ENCODE measurements at places on chromosomes 4 and X.

DNA sequence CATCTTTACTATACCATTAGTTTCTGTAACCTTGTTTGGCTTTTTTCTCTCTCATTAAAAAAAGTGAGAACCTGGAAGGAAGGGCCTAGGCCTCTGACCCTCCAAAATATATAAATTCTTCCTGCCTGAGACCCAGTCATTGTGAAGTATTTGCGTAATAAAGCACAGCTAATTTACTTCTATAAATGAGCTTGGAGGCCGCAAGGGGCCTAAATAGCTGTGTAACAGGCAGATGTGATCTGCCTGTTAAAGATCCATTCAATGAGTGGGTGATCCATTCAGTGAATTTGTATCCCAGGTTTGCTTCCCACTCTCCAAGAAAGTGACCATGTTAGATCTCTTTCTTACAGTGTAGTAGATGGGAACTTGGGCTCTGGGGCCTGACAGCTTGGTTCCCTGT is 595 bp upstream of the PYURF start:
- DNase-seq, result no peak

GRCh38 chr4:15779809-15780208 is 1.7 kb downstream of the CD38 start:
- no peak for DNase-seq

GRCh38 chr4:153318696-153319320 is 25.7 kb upstream of the MND1 start:
- DNase-seq, result peak; percentile 33

GRCh38 chr4:33751050-33751449 is 2493.3 kb downstream of the ARAP2 start:
- DNase-seq, result no peak

DNA sequence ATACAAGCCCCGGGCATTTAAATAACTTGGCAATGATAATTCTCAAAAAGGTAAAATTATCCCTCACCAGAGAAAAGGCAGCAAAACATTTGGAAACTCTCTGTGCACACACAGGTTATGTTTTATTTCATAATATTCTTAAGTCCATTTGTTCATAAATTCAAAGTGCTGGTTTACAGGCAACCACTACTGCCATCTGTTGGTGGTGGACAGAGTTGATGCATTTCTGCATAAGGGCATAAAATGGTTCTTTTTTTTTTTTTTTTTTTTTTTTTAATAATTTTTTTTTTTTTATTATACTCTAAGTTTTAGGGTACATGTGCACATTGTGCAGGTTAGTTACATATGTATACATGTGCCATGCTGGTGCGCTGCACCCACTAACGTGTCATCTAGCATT is 31.5 kb upstream of the IL21 start:
- DNase-seq, result peak; percentile 12

DNA sequence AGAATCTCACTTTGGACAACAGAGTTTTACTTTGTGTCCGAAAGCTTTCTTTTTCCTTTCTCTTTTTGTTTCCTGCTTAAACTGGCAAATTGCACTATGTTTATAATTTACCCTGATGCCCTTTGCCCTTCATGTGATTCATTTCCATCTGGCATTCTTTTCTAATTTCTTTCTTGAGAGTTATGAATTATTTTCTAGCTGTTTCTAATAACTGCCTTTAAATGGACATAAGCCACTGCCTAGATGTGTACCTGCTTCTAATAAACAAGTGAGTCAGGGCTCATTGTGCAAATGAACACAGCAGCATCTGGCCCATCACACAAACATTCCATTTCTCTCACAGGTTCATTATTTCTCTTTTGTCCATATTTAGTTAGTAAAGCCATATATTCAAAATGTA is 242.3 kb upstream of the GPRIN3 start:
- DNase-seq, result no peak

DNA sequence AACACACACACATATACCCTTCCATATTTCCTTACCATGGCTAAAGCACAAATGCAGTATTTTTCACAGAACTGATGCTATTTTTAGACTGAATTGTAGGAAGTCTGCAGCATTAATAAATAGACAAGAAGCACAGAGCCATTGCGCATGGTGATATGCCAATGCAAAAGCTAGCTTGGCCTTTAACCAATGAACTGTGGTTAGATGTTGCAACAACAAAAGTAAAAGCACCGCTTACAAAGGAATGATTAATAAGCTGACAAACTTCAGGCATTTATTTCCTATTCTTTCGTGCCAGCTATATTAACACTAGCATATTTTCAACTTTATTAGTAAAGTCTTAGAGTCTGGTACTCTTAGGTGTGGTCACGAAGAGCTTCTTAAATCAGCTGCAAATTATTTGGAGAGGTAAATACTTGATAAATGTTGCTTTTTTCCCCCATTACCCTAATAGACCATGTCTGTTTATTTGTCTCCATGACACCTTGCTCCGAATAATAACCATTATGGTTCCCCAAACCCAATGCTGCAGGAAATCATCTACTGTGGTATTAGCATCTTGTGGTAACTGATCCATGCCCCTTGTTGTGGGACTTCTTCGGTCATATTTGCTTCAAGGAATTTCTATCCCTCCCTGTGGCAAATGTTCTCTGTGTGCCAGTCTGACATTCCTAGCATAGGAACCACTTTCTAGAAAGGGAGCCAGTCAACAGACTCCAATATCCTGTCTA is 306.1 kb upstream of the TAPT1 start:
- DNase-seq, result no peak

GRCh38 chrX:119190091-119190681 is 45.9 kb upstream of the PGRMC1 start:
- DNase-seq, result no peak

DNA sequence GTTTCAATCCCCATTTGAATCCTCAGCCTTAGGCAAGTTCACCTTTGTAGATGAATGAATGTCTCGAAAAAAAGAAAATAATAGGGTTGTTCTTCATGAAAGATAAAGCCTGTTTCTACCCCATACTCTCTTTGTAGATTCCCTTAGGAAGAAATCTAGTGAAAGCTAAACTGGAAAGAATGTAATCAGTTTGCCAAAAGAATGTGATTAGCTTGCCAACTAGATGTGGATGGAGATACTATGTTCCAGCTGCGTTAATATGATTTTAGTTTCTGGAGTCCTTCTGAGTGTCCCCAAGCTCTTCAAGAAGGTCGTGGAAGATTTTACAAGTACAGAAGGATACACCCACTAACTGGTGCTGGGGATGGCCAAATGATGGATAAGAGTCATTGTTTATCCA is 162.3 kb upstream of the EDNRA start:
- DNase-seq, result no peak

DNA sequence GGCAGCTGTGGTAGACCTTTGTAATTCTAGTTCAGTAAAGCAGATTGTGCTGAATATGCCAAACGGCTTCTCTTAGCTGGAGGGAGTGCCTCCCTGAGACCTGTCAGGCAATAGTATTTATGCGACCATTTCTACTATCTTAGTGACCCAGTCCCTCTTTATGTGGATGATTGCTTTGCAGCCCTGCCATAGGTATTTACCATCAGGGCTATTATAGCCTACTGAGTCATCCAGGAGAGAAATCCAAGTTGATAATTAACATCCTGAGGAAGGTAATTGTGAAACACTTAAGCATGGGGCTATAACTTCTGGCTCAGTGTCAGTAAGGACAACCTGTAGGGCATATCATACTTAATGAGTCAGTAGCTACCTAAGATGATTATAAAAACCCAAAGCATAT is 103.9 kb upstream of the MAOA start:
- no peak for DNase-seq

- no peak for DNase-seq
These were observed 20.5 kb downstream of the PSMD10 start for GRCh38 chrX:108070891-108071290.

GRCh38 chr4:40840255-40840984 is 90.7 kb downstream of the NSUN7 start:
- no peak for DNase-seq

DNA sequence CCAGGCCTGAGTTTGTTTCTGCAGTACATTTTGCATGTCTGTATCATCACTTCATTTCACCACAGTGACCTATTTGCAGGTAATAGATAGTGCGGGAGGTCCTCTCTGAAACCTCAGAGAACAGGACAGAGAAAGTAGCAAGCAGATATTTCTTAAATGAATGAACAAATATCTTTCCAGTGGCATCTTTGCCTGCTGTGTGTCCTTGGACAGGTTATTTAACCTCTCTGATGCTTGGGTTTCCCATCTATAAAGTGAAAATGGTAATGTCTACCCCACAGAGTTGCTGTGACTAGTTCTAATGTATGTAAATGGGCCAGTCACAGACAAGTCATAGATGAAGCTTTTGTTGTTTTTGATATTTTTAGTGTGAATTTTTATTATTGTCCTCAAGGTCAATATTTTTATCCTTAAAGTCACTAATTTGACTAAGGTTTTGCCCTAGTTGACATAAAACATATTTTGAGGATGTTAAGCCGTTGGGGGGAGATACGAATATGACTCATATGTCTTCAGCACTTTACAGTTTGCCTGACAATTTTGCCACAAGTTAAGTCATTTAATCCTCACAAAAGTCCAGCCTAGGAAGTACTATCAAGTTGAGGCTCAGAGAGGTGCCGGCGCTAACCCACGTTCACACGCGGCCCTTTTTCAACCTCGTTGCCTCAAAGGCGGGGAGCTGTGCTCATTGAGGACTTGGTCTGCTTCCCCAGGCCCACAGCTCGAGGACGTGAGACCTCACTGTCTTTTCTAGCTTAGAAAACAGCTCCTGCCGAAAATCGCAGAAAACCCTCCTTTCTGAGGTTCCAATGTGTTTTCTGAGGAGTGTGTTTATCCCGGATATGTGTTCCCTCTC is 126.7 kb upstream of the STX18 start:
- no peak for DNase-seq

DNA sequence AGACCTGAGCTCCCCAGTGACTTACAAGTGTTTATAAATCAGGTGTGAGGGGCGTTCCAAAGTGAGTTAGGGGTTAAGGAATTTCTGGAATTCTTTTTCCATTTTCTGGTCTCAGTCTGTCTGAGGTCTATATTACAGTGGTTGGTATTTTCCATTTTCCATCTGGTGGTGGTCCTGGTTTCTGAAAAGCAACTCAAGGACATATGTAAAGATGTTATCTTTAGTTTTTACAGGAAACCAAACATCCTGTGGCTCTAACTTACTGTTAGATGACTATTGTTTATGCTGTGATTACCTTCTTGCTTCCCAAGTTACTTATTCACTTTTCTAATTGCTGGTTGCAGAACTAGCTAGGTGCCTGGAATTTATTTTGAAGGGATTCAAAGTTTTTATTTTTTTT is 53.5 kb upstream of the IL21 start:
- DNase-seq, result no peak

DNA sequence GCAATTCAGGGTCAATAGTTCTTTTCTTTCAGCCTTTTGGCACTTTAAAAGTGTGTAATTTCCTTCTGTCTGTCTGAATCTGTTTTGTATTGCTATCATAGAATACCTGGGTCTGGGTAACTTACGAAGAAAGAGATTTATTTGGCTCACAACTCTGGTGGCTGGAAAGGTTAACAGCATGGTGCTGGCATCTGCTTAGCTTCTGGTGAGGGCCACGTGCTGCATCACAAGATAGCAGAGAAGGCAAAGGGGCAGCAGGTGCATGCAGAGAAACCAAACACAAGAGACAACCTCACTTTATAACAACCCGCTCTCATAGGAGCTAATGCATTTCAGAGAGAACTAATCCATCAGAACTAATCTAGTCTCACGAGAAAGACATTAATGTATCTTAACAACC is 18.8 kb downstream of the RGN start:
- no peak for DNase-seq

GRCh38 chr4:15163284-15163645 is 161.0 kb downstream of the CPEB2 start:
- no peak for DNase-seq

DNA sequence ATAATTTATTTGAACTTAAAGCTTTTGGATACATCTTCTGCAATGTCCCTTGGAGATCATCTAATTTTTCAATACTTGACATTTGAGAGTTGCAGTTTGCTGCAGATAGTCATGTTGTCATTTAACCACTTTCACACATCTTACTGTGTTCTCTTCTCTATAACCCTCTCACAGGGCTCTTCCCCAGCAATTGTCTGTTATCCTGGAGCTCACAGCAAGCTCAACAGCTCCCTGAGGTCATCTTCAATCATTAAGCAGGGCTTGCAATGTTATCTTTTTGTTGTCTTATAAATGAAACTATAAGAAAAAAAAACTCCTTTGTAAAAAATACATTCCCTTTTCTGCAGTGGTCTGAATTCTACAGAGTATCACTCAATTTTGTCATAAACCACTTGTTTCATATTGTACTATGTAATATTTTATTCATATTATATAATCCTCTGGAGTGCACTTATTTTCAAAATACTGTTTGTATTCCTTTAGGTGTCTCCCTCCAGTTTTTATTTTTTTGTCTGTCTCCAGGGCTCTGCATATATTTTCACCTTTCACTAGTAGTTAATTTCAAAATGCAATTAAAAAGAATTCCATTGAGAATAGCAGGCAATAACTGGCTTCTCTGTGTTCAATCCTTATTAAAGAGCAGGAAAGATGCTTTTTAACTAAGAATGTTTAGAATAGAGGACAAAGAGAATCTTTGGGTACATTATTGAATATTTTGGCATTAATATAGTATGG is 106.3 kb upstream of the ARSJ start:
- no peak for DNase-seq

GRCh38 chr4:94284889-94285288 is 57.7 kb downstream of the HPGDS start:
- DNase-seq, result no peak

GRCh38 chr4:17124767-17125166 is 226.3 kb upstream of the LDB2 start:
- no peak for DNase-seq

DNA sequence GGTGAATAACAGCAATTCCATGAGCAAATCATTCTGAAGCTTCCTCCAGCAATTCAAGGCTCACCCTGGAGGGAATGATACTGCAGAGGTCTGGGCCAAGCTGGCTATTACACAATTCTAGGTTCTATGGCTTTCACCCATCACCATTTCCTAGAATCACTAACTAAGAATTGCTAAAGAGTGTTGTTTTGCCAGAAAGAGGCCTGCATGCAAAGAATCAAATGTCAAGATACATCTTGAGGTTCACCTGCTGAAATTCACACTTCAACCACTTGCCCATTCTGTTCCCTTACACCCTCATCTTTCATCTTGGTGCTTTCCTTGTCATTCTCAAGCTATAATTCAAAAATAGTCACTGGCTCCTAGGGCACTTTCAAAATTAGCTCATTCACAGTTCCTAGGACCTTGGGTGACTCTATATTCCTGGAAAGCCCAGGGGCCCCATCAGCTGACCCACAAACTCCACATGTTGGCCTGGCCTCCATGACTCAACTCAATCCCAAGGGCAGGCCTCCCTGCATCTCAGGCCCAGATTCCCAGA is 7.0 kb downstream of the APBB2 start:
- DNase-seq, result no peak

GRCh38 chr4:170109586-170110284 is 20.0 kb upstream of the AADAT start:
- no peak for DNase-seq

Data from GM12891 (cell line).